ENCODE measurements at places on chromosomes 2 and 18.

DNA sequence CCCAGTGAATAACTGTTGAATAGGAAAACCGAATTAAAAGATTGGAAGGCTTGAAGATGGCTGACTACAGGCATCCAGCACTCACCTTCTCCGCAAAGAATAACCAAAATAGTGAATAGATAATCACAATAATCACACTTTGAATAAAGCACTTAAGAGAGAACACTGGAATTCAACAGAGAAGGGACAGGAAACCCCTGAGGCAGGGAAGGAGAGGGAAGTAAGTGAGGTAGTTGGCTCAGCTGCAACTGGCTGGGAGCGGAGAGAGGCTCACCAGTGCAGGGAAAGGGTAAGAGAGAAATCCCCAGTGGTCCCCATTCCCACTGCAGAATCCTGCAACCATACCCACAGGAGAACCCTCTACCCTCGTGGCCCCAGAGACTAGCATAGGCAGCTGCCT is 246.6 kb upstream of the NCKAP5 start:
- DNase-seq, result no peak

DNA sequence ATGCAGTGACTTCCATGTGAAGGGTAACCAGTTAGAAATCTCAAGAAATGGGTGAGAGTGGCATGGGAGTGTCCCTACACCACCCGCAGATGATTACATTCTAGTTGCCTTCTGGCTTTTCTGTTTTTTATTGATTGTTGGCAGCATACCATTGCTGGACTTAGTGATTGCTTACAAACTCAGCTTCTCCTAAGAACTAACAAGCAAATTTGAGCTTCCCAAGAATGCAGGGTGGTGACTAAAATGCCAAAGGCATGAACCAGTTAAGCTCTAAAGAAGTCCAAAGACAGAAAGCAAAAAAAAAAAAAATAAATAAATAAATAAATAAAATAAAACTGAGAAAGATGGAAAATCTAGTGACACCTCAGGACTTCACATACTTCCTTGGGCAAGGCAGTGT is 245.5 kb upstream of the PARD3B start:
- no peak for DNase-seq

DNA sequence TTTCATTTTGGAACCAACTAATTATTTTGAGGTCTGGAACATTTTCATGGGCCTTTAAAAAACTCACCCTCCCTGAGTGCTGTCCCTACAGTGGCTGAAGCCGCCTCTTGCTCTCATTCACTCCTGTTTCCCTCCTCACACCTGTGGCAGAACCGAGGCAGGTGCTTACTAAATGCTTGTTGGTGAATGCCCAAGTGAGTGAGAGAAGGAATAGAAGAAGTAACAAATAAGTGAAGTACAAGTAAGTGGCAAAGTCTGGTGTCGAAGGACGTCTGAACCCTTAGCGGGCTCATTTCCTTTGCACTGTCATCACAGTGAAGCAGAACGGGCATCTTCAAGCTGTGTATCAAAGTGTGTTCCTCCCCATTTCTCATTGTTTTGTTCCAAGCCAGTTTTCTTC is 135.2 kb downstream of the RHBDD1 start:
- no peak for DNase-seq

- DNase-seq, result no peak
Measured at GRCh38 chr18:41324020-41324791, 630.8 kb upstream of the PIK3C3 start.

DNA sequence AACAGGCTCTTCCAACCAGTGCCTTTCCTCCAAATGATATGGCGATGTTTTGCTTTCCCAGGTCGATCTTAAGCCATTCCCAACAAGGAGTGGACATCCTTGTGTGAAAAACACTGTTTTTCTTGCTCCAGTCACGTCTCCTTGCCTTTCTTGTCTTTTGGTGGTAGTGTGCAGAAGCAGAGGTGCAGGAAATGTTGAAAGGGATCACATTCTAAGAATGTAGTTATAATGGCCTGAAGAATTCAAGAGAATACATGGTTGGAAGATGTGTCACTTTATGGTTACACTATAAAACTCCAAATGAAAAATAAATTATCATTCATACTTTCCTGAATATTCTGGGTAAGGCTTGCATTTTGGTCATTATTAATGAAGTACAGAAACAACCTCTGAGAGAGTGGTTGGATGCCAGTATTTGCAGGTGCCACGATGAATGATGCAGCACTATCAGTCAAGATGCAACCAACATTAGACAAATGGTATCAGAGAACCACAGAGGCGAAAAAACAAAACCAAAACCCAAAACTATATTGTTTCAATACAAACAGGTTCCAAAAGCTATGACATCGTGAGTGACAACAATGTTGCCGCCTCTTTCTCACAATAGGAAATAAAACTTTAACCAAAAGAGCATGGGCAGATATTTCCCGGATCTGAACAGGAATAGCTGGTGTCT is 27.5 kb upstream of the POLE4 start:
- DNase-seq, result no peak
